ENCODE measurements at places on chromosomes 12 and 14. TPM values are rescaled to one million over a fixed set of nuclear protein-coding genes. Genes with fewer than 3 reads are reported as not detected.

The POTEG gene
- 0.07 TPM for polyA plus RNA-seq

- no peak for DNase-seq
Measured at GRCh38 chr14:67151082-67151666, 38.1 kb upstream of the GARIN2 start.

DNA sequence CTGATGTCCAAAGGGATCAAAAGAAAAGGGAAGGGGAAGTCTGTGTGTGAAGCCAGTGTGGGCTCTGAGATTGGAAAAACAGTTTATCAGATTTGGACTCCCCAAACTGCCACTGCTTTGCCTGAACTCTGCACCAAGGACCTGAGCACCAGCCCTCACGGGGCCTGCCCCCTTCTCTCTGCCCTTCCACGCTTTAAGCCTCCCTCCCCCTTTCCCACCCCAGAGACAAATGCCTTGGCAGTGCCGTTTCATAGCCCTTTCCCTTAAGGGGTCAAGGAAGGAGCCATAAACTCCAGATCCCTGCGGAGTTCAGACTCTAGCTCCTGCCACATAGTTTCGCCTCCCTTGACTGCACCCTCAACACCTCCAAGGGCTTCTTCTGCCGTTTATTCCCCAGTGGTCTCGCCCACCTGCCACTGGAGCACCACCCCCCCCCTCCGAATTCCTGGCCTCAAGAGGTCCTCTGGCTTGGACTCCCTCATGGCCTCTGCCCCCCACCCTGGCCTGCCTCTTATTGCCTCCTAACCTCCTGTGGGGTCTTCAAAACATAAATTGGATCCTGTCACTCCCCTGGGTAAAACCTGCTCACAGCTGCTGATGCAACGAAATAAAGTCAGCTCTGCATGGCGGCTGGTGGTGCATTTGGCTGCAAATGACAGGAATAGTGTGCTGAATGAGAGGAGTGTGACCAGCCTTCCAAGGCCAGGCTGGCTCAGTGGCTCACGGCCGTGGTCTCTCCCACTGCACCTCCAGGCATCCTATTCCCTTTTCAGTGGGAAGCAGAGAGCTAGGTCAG lies 18.8 kb downstream of the SLC25A29 start:
- DNase-seq, result no peak

The SEL1L gene
- polyA plus RNA-seq, result 92.0 TPM

DNA sequence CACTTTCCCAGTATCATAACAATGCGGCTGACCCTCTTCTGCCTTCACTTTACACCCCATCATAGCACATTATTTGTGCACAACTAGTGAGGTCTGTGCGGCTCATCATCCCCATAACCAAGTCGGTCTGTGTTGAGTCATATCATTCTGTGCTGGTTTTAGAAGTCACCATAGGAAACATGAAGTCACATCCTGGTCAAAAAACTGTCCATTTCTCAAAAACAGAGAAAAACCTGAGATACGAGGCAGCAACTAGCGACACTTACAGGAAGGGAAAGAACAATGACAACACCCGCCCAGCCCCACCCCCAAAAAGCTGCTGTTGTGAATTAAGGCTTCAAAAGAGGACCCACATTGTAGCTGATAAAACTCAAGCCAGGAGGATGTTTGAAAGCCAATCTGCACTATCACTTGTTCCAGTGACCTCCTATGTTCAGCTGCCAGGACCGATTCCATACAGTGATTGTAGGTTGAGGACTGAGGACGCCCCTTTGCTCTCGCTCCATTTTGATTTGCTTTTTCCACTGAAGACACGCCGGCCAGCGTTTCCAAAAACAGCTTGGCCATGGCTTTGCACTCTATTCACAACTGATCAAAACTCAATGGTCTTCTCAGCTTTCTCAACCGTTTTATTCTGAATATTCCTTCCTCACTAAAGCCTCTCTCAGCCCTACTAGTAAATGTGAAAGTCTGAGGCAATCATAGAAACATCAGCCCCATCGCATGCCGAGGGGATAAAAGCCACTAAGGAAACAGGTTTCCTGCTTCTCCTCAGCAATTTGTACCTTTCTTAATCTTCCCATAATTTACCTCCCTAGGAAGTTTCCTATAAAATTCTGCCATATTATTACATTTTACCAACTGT lies 87.5 kb downstream of the DUSP16 start:
- DNase-seq, result no peak

DNA sequence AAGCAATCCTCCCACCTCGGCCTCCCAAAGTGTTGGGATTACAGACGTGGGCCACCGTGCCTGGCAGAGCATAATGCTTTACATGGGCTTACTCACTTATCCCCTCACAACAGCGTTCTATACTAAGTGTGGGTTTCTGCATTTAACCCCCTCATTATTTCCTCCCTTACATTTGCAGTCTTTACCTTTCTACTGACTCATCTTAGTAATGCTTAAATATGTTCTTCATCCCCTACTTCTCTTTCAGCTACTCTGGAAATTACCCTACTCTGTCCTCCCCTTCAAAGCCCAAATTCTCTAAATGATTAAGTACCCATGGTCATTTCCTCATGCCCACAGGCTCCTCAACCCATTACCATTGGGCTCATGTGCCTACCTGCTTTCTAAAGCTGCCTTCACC lies 40.7 kb downstream of the NKX2-1 start:
- DNase-seq, result no peak

The C2CD5 gene
- polyA plus RNA-seq, result 77.8 TPM

DNA sequence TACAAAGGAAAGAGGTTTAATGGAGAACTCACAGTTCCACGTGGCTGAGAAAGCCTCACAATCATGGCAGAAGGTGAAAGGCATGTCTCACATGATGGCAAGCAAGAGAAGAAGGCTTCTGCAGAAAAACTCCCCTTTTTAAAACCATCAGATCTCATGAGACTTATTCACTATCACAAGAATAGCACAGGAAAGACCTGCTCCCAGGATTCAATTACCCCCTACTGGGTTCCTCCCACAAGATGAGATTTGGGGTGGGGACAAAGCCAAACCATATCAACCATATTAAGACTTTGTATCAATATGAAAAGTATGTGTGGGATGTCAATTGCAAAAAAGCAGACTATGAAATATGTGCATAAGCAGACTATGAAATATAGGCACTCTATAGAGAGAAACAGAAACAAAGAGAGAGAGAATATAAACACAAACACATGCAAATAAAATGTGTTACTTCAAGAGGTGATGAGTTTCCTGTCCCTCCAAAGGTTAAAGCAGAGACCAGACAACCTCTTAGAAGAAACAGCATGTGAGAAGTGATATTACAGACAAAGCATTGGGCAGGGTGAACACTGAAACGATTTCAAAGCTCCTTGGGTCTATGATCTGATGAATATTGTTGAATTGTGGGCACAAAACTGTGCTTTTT lies 151.2 kb upstream of the KRR1 start:
- DNase-seq, result no peak

The FAM181A gene
- polyA plus RNA-seq, result not detected

DNA sequence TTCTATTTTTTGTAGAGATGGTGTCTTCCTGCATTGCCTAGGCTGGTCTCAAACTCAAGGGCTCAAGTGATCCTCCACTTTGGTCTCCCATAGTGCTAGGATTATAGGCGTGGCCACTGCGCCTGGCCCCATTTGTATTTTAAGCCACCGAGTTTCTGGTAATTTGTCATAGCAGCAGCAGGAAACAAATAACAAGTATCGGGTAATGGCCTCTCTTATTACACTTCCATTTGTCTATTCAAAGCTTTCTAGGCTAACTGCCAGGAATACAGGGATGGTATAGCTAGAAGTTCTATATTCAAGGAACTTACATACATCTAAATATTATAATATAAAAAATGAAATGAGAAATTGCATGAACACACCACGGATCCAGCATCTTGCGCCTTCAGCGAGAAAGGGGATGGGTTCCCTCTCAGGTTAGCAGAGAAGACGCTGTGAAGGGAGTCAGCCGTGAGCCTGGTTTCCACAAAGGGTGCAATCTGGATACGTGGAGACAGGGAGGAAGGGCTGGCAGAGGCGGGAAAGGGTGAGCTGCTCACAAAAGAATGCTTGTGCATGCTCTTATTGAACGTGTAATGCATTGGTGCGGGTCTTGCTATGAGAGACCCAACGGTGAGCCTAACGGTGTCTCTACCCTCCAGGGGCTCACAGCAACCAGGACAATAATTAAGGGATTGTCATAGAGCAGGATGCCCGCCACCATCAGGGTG lies 9.5 kb downstream of the BDKRB1 start:
- no peak for DNase-seq

DNA sequence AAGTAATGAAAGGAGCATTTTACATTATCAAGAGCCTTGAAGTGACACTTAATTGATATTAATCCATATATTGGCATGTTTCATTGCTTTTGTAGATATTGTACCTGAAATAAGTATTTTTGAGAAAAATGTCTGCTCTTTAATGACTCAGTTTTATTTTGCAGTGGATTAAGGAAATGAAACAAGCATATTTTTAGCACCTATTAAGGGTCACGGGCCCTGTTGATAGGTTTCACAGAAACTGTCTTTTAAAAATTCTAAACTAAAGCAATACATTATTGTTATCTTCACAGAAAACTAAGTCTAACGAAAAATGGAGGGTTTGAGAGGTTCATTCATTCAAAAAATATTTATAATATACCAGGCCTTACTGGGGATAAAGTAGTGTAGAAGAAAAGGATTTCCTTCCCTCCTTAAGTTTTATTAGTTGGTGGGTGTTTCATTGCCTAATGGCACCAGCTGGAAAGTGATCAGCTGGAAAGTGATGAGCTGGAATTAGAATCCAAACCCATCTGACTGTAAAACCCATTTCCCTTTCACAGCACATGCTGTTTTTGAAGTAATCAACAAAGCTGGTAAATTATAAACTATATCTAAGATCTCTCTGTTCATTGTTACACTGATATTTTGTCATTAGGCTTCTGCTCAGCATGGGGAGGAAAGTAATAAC lies 54.2 kb downstream of the PTPRQ start:
- DNase-seq, result no peak

GRCh38 chr14:31947680-31948595 lies 129.2 kb upstream of the ARHGAP5 start:
- DNase-seq, result no peak

GRCh38 chr14:94974422-94974821 lies 182.9 kb downstream of the DICER1 start:
- DNase-seq, result no peak

All from right renal pelvis (tissue), 4 donors.